ENCODE measurements at places on chromosomes 5 and 9.
A peak's percentile ranks its signal among the peaks of the same experiment; 100 is the strongest.

GRCh38 chr5:105903069-105903468 lies 1767.7 kb downstream of the EFNA5 start:
- DNase-seq, result no peak

GRCh38 chr5:94021246-94021645 lies 279.8 kb upstream of the POU5F2 start:
- DNase-seq, result no peak

DNA sequence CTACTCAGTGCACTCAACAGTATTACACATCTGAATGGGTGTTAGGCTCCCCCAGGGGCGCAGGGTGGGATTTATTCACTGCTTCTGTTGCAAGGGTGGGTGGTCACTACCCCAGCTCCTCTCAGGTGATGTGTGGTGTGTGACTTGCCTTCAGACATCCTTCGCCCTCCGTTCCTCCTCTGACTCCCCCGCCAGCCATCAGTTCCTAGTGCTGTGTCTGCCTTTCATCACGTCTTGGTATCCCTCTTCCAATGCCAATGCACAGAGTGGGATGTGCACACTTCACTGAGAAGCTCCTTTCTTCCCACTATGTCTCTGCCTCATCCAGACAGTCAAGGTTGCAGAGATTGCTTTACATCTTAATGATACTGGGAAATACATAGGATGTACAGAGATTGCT lies 79.4 kb downstream of the SLIT3 start:
- DNase-seq, result no peak

DNA sequence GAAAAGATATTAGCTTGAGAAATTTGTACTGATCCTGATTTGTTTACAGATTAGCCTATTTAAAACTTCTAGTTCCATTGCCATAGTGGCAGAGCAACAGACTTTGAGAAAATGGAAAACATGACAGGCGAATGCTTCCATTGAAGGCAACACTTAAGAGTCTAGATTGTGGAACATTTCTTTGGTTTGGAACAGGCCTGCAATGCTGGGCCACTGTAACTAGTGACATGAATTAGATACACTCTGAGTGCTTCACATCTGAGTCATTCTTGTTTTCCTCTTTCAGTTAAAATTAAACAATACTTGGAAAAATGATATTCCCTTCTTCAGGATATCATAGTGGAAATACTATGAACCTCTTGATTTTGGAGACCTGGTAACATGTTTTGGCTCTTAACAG lies 453.6 kb upstream of the TUSC1 start:
- DNase-seq, result no peak

DNA sequence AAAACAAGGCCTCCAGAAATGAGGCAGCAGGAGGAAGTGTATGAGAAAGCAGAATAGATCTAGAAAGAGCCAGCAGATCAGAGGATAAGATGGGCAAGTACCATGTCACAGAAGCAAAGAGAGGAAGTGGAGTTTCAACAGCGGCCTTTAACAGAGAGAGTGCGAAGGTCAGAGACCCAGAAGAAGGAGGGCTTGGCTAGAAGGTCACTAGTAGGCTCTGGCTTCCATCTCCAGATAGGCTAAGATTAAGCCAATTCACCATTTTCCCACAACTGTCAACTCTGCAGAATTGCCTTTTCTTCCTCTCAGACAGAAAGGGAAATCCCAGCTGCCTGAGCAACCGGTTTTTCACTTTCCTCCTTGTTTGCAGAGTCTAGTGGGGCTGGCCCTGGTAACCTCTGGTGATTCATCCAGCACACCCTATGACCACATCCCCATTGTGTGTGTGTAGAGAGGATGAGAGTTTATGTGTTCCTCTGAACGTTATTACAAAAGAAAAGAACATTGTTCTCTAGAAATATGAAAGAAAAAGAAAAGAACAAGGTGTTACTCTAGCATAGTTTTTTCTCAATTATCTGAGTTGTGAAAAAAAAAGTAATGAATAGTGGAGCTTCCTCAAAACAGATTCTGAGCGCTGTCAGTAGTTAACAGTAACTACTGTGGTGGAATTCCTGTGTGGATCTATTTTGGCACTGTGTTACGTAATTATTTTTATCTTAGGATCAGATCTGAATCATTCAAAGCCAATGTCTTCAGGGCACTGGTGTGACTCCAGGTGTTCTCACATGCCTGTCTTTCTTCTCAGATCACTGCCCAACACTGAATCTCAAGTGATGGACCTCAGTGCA lies 220.4 kb downstream of the ARRDC3 start:
- DNase-seq, result peak; percentile 85

- DNase-seq, result no peak
Measured at GRCh38 chr5:1134478-1134877, 22.6 kb upstream of the SLC12A7 start.

- DNase-seq, result no peak
Measured at GRCh38 chr5:54889826-54890225, 95.6 kb downstream of the ESM1 start.

DNA sequence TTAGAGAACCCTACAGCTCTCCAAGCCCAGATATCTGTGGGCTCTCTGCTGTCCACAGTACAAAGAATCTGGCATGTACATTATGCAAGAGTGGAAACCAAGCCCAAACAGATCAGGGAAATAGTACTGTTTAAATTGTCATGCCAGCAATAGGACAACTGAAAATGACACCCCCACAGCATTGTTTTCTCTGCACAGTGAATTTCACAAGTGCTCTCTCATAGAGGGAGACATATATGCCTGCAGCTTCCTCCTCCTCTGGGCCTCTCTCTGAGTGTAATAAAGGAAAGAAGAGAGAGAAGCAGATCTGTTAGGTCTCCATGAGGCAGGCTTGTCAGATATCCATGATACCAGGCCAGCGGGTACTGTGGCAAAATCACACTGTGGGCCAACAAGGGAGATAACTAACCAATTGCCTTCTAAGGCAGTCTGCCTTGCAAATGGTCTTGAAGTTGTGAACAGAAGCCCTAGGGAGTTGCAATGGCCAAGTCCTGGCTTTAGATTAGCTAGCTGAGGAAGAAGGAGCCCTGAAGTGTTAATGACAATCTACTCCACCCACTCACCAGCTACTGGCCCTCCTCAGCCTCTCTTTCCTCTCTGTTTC lies 54.4 kb upstream of the JMY start:
- no peak for DNase-seq

GRCh38 chr5:103034662-103035392 lies 85.1 kb downstream of the GIN1 start:
- no peak for DNase-seq

DNA sequence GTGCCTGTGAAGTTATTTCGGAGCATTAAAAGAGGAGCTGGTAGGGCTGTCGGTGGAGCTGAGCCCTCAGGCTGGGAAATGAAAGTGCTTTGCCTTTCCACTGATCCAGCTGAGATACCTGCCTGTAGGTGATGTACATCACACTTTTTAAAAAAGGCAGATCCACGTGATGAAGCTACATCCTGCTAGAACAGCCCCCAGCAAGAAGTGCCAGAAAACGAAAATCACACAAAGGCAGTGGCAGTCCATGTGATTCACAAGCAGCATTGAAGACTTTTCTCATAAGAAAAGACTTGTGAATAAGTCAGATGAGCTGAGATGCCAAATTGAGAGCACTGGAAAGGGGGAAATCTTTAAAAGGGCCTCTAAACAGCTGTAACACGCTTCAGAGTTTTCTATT lies 765.1 kb downstream of the PTPRD start:
- DNase-seq, result no peak

DNA sequence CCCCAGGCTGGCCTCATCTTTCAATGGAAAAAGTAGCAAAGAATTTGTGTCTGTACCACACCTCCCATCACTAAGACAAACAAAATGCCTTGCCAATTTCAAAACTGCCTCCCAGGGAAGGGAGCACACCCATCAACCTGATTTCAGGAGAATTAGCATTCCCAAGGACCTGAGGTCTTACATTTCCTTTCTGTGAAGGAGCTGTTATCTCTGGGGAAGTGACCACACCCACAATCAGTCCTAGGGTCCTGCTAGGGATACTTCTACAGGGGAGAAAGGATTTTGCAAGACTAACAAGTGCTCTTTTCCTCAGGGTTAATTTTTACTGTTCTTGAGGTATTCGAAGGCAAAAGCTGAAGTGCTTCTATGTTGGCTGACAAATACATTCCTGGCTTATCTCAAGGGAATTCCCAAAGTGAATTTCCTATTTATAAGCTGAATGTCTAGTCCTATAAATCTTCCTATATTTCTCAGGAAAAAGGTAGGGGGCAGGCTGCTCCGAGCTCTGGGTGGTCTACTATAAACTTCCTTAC lies 97.4 kb upstream of the ITGA1 start:
- no peak for DNase-seq

- peak; percentile 75 for DNase-seq
Measured at GRCh38 chr9:127451858-127452656, 747 bp downstream of the LRSAM1 start.

DNA sequence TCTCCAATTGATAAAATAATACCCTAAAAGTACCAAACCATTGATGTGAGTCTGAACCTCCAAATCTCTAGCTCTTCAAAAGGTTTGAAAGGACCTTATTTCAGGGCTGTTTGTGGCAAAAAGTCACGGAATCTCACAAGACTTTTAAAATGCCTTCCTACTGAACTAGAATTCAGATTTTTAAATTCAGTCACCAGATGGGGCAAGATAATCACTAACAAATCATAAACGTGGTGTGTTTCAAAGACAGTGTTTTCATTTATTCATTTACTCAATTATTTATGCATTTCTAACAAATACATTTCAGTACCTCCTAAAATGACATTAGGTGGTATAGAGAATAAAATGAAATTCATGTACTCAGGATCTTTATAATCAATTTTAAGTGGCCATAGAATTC lies 68.2 kb upstream of the SMC2 start:
- DNase-seq, result no peak

- DNase-seq, result no peak
Measured at GRCh38 chr5:35436400-35437057, 181.1 kb upstream of the SPEF2 start.

GRCh38 chr5:73709536-73710129 lies 83.6 kb downstream of the ARHGEF28 start:
- DNase-seq, result no peak

DNA sequence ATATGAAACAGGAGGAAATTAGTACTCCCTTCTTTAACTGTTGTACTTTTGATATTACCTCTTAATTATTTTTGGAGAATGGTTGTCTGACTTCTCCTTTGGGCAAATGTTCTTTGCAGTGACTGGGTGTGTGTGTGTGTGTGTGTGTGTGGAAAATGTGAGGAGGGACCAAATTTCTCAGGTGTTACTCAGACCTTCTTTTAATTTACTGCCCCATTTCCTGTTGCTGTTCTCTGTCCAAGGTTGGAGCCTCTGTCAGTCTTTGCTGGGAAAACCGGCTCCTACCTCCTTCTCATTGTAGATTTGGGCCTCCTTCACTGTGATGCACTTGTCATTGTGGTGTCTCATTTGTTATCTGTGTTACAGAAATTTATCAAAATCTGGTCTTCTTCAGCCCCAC lies 68.4 kb downstream of the PBX3 start:
- DNase-seq, result no peak

- DNase-seq, result no peak
Measured at GRCh38 chr5:72415616-72416325, 91.4 kb downstream of the ZNF366 start.

DNA sequence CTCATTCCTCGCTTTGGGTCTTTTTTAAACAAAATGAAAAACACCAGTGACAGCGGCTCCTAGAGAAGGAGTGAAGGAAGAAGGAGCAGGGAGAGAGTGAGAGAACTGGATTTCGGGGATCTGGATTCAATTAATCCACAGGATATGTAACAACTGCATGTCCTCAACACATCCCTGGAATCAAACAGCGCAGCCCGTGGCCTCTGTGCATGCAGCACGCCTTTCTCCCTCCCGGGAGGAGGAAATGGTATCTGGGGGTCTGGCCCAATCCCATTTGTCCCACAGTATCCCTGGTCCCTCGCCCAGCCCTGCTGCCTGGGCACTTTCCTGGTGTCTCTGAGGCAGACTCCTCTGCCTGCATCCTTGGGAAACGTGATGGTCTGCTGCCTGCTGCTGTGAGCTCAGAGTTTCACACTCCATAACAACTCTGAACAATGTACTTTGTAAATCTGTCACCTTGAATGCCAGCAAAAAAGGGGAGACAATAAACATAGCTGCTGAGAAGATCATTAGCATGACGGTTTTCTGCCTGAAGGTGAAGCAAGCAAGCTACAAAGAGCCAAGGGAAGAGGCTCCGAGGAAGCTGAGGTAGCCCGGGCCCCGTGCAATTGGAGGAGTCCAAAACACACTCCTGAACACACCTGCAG lies 56.1 kb downstream of the PTCH1 start:
- DNase-seq, result no peak

DNA sequence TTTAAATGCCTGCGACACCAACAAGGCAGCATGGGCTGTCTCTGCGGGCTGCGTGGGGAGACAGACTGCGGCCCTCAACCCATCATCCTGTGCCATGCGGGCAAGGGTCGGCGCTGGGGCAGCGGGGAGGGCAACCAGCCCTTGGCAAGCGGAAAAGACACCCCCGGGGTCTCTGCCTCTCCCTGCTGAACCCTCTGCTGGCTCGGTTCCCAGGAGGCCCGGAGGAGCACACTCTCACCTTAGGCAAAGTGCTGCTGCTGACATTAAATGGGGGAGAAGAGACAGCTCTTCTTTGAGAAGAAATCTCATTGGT lies 129.6 kb upstream of the PPP1R26 start:
- no peak for DNase-seq

DNA sequence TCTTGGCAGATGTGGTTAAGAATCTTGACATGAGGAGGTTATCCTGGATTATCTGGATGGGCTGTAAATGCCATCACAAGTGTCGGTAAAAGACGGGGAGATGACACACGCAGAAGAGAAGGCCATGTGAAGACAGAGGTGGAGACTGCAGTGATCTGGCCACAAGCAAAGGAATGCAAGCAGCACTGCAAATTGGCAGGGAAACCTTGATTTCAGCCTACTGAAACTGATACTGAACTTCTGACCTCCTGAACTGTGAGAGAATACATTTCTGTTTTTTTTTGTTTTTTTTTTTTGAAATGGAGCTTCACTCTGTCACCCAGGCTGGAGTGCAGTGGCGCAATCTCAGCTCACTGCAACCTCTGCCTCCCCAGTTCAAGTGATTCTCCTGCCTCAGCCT lies 92.4 kb upstream of the NFIL3 start:
- no peak for DNase-seq

GRCh38 chr9:128429513-128430086 lies 8.9 kb downstream of the CERCAM start:
- DNase-seq, result no peak

GRCh38 chr5:119220576-119221197 lies 135.1 kb upstream of the TNFAIP8 start:
- DNase-seq, result no peak

DNA sequence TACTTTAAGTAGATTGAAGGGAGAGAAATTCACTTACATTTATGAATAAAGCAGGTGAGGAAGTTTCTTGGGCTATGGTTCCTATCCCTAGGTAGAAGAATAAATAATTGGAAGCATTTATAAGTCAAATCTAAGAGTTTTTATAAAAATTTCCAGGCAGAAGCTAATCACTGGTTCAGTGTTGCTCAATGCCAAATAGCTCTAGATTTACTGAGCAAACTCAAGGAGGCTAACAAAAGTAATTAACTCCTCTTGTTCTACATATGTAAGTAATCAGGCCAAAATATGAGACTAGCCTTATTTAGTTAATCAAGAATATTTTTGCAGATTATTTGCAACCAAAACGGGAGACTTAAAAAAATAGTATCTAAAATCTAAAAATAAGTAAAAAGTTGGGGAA lies 472.3 kb downstream of the PLK2 start:
- DNase-seq, result no peak
